ENCODE measurements at places on chromosomes 6 and 20.

GRCh38 chr6:134134654-134135053, 82.2 kb upstream of the SLC2A12 start:
- no peak for DNase-seq

- no peak for DNase-seq
Measured at GRCh38 chr6:139361211-139361610, 13.2 kb downstream of the CITED2 start.

- no peak for DNase-seq
Measured at GRCh38 chr6:121439475-121439874, 4.0 kb downstream of the GJA1 start.

DNA sequence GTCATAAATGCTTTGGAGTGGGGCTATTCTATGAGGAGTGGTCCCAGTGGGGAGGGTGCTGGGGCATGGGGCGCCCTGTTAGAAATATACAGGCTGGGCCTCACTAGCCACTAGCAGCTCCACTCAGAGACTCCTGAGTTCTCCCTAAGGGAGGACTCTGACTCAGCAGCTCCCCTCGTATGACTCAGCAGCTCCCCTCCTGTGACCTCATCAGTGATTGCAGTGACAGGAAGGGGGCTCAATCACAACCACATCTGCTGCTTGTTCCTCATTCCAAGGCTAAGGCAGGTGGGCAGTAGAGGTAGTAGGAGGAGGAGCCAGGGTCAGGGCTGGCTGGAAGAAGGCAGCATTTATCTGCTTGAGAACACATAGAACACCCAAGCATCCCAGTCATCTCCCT, 73.7 kb downstream of the PRND start:
- no peak for DNase-seq
